ENCODE measurements at places on chromosomes 2 and 18.

DNA sequence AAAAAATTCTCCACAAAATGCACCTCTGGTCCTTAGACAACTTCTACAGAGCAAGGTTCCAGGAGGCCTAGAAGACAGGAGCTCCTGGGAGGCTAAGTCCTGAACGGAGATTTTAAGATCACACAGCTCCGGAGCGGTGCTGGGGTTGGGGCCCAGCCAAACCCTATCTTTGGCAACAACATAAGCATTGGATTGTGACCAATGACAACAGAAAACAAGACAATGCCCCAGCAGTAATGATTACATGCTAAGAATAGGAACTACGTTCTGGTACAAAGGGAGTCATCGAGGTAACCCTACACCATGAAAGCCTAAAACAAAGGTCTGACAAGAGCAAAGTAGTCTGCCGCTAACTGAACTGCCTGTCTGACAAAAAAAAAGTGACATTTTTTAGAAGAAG lies 171.2 kb downstream of the CMPK2 start:
- DNase-seq, result no peak

- DNase-seq, result no peak
Observed at GRCh38 chr2:162063281-162063680, 10.7 kb downstream of the DPP4 start.

DNA sequence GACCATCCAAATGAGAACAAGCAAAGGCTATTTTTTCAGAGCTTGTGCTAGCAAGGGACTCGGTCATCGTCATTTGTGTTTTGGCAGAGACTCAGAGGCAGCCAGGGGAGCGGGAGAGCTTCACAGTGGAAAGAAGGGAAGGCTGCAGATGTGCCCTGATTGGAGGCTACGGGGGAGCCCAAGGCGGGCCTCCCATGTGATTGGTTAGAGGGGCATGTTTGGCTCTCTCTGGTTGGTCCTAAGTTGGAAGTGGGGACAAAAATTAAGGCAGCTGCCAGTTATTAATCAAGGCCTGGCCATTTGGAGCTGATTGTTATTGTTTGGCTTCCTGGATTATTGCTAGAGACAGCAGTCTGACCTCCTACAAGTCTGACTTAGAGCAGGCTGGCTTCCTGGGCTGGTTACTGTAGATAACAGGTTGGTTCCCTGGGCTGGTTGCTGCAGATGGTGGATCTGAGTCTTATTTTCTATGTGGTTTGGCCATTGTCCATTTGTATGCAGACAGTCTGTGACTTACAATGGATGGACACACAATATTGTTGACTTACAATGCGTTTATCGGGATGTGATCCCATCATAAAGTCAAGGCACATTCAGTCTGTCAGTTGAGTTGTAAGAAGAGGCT lies 5.9 kb downstream of the FER1L5 start:
- DNase-seq, result no peak

DNA sequence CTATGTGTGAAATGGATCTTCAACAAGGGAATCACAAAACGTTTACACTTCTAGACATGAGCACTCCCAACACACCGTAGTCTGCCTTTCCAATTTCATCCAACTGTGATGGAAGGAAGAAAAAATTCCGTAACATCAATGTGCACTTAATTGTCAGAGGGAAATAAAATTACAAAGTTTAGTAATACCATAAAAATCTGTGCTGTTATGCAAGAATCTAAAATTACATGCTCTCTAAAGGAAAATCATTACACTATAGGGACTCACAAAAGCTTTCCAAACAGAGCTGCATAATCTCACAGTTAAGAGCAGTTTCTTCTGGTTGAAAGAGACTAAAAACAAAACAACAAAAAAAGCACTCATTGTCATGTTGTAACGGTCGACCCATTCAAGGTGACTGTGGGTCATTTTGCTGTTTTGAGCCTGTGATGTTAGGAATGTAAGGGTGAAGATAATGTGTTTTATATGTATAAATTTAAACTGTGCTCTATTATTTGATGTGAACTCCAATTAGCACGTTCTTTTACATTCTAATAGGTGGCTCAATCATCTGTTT lies 698.0 kb downstream of the TDRD15 start:
- no peak for DNase-seq

DNA sequence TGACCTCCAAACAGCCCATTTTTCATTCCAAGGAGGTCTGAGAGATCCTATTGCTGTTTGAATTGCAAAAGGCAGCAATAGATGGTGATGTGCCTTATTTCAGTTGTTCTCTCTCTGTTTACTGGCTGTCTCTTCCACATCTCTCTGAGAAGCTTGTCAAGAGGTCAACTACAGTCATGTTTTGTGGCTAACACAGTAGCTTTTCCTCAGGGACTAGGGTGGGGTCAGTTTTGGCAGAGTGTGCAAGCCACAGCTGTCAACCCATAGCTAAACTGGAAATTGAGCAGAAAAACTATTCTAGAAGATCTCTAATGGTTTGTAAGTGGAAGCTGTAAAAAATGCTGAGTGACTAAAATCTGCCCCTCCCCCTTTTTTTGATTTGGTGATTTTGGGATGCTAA lies 67.1 kb downstream of the DIS3L2 start:
- DNase-seq, result no peak

- no peak for DNase-seq
Observed at GRCh38 chr2:55033076-55033742, 17.0 kb downstream of the RTN4 start.

GRCh38 chr18:46398005-46398404 lies 259.0 kb downstream of the LOXHD1 start:
- DNase-seq, result no peak

DNA sequence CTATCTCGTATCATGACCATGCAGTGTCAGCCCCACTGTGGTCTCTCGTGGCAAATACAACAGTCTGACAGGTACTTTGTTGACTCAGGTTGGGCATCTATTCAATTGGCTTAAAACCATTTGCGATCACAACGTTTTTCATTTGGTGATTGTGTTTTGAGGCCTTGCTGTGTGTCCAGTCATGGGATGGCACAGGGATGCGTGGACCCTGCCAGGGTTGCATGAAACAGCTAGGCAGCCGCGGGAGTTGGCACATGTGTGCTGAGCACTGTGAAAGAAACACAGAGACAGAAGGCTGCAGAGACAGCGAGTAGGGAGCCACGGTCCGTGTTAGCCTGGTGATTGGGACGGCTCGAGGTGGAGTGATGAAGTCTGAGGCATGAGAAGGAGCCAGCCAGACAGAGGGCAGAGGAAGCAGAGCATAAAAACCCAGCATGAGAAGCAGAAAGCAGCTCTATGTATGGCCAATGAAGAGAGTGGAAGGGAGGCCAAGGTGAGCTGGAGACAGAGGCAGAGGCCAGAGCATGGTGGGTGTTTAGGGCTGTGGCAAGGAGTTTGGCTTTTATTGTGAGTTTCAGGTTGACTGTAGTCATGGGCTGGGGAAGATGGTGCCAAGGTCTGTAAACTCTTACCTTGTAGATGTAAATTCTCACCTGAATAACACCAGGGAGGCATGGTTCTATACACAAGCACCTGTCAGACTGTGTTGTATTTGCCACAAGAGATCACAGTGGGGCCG lies 31.8 kb upstream of the IL1R1 start:
- no peak for DNase-seq

- DNase-seq, result peak; percentile 92
Observed at GRCh38 chr18:54149078-54149697, 75.3 kb downstream of the MBD2 start.

GRCh38 chr2:134796373-134796772 lies 42.0 kb upstream of the ACMSD start:
- DNase-seq, result no peak

- DNase-seq, result no peak
Observed at GRCh38 chr2:129723277-129724020, 256.0 kb upstream of the RAB6C start.

GRCh38 chr2:166917415-166917814 lies 29.1 kb downstream of the XIRP2 start:
- DNase-seq, result no peak

- DNase-seq, result no peak
Observed at GRCh38 chr2:65456886-65457285, 24.5 kb upstream of the SPRED2 start.

DNA sequence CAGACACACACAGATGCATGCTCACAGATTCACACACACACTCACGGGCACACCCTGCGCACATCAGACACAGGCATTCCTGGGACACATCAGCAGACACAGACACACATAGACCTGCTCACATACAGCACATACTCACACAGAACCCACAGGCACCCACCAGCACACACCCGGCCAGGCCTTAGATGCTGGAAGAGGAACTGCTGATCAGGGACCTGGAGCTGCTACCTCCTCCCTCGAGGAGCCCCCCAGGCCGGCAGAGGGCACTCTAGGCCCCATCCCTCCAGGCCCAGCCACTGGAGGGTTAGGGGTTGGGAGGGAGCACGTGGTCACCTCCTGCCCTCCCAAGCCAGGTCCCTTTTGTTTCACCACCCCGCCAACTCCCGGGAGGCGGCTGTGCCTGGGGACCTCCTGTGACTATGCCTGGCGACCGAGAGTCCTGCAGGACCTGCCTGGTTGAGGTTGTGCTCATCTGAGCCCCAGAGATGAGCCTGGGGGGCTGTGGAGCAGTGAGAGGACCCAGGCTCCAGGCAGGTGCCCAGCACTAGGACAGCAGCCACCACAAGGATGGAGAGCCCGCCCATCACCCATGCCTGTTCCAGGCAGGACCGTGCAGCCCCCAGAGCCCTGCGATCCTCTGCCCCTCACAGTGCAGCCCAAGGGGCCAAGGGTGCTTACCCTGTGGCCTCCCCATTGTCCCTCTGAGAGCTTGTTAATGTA lies 21.0 kb upstream of the PTMA start:
- no peak for DNase-seq

GRCh38 chr2:25551316-25551715 lies 122.1 kb downstream of the DTNB start:
- DNase-seq, result no peak

GRCh38 chr2:239316562-239317465 lies 84.0 kb downstream of the HDAC4 start:
- no peak for DNase-seq
